NCI-H2171 (cell line): ENCODE measurements at places on chromosomes 3 and 15.

DNA sequence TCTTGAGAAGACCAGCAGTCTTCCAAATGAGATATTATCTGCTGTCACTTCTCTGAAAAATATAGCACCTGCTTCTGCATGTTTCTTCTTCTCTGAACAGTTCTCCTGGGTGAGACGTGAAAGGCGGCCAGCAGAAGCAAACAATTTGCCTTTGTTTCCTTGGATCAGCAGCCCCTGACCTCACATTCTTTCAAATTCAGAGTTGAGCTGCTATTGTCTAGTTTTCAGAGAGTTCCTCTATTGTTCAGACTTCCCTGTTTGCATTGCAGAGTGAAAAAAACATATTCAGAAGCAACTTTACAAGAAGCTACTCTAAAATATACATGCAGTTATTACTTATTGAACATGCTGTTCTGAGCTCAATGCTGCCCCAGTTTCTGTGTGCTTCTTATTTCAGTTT is 653.6 kb downstream of the NAALADL2 start:
- no peak for DNase-seq

DNA sequence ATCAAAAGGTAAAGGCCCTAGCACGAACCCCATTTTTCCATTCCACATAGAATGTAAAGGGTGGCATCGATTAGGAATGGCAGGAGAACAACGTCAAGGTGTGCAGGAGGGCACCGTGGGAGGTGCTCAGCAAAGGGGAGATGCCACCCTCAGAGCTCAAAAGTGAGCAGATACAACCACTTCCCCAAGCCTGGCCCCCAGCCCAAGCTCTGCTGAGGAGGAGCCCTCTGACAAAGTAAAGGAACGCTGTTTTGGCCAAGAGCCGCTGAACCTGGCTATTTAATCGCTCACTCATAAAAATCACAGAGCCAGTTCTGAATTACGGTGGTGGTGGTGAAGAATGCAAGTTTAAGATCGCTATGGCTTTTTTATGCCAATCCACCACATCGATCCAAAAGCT is 12.4 kb downstream of the GNB5 start:
- no peak for DNase-seq

GRCh38 chr15:81346611-81347010 is 22.7 kb upstream of the STARD5 start:
- no peak for DNase-seq

- no peak for DNase-seq
Measured at GRCh38 chr3:22231061-22231460, 480.1 kb upstream of the ZNF385D start.

DNA sequence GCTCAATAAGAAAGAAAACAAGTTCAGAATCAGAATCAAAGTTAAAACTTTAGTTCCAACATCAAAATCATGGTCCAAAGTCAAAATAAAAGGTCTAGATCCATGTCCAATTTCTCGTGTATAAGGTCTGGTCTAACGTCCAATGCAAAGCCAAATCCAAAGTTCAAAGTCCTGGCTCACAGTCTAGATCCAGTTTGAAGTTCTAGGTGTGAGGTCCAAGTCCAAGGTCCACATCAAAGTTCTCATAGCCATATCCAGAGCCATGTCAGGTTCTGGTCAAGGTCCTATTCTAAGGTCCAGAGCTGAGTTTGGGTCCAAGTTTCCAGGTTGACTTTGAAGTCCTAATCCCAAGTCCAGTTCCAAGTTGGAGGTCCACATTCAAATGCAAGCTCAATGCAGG is 40.7 kb upstream of the VIPR1 start:
- DNase-seq: no peak

DNA sequence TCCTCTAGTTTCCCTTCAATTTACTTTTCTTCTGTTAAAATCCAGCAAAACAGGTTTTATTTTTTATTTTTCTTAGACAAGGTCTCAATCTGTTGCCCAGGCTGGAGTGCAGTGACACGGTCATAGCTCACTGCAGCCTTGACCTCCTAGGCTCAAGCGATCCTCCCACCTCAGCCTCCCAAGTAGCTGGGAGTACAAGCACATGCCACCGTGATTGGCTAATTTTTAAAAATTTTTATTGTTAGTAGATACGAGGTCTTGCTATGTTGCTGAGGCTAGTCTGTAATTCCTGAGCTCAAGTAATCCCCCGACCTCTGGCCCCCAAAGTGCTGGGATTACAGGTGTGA is 41.6 kb downstream of the ILDR1 start:
- DNase-seq: no peak
